ENCODE measurements at places on chromosomes 1 and 21. TPM values are rescaled to one million over a fixed set of nuclear protein-coding genes. Genes with fewer than 3 reads are reported as not detected.

GRCh38 chr1:47210666-47211065, 20.8 kb upstream of the PDZK1IP1 start:
- no peak for DNase-seq

DNA sequence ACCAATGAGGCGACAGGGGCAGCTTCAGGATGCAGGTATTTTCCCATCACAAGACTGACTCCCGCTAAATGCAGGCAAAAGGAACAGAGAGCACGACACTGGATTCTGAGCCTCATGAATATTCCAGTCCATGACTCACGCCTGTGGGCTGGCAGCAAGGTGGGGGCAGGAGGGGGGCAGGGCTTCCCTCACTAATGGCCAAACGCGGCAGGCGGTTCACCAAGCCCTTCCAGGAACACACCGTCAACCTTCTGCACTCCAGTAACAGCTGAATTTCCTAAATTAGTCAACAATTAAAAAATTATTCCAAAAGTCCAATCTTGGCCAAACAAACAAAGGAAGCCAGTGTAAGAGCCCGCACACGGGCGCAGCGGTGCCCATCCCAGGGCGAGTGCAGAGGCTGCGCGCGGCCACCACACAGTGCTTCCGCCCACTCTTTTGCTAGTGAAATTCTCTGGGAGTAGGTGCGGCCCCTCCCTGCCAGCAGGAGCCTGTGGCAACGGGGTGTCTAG, 12.5 kb upstream of the GPR153 start:
- DNase-seq, result no peak

DNA sequence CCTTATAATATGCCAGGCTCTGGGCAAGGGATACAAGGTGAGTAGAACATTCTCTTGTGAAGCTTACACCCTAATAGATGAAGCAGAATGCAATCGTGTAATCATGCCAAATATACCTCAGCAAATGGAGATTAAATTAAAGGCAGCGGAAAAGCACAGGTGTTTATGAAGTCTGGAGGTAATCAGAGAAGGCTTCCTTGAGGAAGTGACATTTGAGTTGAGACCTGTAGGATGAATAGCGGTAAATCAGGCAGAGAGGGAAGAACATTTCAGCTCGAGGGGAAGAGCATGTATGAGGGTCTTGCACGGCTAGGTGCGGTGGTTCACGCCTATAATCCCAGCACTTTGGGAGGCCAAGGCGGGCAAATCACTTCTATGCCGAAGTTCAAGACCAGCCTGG, 13.5 kb downstream of the E2F2 start:
- no peak for DNase-seq

DNA sequence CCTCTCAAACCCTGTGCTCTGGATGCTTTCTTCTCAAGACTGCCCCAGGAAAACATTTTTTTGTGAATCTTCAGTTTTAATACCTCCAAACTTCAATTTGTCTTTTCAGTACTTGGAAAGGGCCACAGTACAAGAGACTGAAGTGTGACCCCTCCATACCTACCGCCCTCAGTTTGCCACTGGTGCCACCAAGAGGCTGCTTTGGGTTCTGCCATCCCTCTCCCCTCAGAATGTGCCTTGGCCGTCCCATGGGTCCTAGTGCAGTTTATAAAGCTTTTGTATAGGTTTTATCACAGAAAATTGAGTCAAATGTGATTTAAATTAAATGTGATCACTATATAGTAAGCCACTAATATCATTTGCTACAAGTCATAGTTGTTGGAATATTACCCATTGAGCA, 60.8 kb upstream of the PGD start:
- no peak for DNase-seq

SERPINC1 gene
- 0.55 TPM for total RNA-seq

ADAM15 gene
- total RNA-seq, result 58.5 TPM

TMPRSS3 gene
- 0.11 TPM for total RNA-seq

CD34 gene
- 13.4 TPM for total RNA-seq

CHRM3 gene
- 14.7 TPM for total RNA-seq
